T-helper 2 cell treated with Interferon-gamma antibody and Interleukin-4, amounts not matched to agents 100 ng/mL and 5 ng/mL, for 36 hours (primary cell): ENCODE measurements at places on chromosomes 12 and 14. TPM values are rescaled to one million over a fixed set of nuclear protein-coding genes. Genes with fewer than 3 reads are reported as not detected.

Gene RAB2B
- 26.3 and 28.2 TPM in 2 replicates for total RNA-seq

Gene IGF1
- total RNA-seq, result 0.41 and 0.75 TPM in 2 replicates

Gene FGF23
- not detected in 2 replicates for total RNA-seq

Gene GPD1
- 0.41 and 0.70 TPM in 2 replicates for total RNA-seq

Gene FAM90A1
- total RNA-seq, result 0.09 and 0.36 TPM in 2 replicates

Gene MED6
- total RNA-seq, result 52.0 and 53.1 TPM in 2 replicates

Gene FGF6
- total RNA-seq, result not detected in 2 replicates
